ENCODE measurements at places on chromosomes 1 and 21.

GRCh38 chr1:68782890-68783289 lies 286.0 kb upstream of the DEPDC1 start:
- DNase-seq, result no peak

- DNase-seq, result no peak
These were observed 1.2 kb downstream of the GBP5 start for GRCh38 chr1:89271341-89272015.

DNA sequence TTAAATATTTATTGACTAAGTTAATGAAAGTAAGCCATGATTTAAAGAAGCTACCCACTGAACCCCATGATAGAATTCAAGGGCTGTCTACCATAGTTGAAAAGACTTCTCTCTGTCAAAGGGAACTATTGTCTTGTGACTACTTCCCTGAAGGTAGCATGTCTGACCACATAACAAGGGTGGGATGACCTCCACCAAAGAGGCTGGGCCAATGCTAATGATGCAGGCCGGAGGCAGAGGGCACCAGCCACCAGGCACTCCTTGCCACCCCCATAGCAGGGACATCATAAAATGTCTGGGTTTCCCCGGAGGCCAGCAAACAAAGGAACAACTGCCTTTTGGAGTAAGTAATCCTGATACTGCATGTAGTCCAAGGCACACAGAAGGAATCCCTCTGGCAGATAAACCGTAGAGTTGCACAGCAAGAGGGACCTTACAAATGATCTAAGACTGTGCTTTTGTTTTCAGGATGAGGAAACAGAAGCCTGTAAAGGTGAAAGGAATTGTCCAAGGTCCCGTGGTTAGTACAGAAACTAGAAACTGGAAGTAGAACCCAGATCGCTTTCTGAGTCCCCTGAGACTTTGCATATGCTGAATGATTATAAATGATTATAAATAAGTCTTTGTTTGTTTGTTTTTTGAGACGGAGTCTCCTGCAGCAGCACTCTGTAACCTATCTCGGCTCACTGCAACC lies 33.5 kb upstream of the ITPKB start:
- no peak for DNase-seq

DNA sequence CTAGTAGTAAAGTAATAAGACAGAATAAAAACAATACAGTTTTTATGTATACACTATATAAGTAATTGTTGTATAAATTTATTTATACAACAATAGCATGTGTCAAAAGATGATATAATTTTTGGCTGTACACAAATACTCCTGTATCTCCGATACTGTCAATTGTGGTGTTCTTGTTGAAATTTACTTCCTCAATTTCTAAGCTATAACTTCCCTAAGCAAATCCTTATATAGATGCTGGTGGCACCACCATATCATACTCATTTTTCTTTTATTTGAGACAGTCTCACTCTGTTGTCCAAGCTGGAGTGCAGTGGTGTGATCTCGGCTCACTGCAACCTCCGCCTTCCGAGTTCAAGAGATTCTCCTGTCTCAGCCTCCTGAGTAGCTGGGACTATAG lies 141.0 kb upstream of the HP1BP3 start:
- no peak for DNase-seq

DNA sequence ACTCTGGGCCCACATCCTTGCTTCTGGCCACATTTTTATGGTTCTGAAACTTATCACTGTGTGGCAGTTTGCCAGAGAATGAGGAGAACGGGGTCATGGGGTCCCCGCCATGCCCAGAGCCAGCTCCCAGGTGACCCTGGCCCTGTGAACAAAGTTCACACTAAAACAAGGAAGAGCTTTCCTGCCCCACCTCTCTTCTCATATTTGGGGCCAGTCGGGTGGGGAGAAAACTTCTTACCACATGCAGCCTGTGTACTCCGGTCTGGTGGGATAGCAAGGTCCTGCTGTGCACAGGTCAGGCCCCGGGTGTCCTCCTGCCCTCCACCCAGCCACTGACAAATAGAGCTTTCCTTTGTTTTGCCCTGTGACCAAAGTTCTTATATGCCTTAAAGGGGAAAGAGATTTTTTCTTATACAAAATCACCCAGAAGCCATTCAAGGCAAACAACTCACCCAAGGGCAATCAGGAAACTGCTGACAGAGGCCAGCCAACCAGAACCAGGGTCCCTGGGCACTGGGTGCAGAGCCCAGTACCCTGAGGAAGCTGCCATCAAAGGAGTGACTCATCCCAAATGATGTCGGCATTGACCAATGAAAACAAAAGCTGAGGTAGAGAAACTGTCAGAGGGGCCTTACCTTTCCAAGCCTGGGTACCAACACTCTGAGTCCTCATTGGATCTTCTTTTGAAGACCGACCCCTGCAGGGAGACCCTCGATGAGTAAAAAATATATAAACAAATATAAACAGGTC lies 53.6 kb downstream of the OLIG1 start:
- no peak for DNase-seq

- DNase-seq, result peak; percentile 63
These were observed 1.7 kb upstream of the KIF26B start for GRCh38 chr1:245153081-245153551.

GRCh38 chr1:71083271-71083670 lies 2.4 kb upstream of the ZRANB2 start:
- no peak for DNase-seq

DNA sequence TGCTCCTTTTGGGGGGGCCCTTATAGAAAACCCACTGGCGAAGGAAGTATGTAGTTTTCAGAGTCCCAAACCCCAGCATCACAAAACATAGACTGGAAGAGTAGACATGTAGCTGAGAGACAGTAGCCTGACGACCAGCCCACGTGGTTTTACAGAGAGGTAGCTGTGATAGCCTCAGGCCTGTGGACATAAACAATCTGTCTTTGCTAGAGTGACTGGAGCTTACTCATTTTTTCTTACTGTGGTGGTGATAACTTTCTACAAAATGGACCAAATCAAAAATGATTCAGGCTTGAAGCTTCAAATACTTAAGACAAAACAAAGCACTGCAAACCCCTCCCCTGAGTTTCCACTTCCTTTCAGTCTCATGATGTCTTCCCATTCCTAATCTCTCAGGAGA lies 497.0 kb downstream of the RWDD3 start:
- no peak for DNase-seq

DNA sequence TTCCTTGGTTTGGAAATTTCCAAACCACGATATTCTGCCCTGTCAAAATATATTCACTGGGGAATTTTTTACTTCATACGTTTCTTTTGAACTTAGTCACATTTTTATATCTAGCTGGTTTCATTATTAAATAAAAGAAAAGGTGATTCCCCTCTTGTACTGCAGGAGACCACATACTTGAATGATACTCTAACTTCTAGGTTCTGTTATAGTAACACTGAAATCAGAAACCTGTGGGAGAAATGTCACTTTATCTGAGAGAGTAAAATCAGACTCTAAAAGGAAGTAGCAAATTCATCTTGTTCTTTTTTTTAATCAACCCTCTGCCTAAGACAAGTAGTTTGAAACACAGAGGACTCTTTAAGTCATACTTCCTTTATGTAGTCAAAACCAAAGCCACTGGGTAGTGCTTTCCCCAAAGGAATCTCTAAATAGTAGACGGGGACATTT lies 34.4 kb downstream of the MRPL39 start:
- no peak for DNase-seq

DNA sequence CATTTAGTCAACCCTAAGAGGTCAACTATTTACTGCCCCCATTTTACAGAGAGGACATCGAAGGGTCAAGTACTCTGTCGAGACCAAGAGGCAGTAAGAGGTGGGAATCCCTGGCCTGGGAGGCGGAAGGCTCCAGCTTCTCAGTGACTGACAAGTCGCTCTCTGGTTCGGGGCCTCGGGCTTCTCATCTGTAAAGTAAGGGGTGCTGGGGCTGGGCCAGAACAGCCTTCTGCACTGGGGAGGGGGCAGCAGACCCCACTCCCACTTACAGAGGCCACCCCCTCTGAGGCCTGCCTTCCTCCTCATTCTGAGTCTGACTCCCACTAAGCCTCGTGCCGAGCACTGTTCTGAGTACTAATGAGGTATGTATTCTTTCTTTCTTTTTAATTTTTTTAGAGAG lies 17.0 kb upstream of the IFNLR1 start:
- DNase-seq, result no peak

DNA sequence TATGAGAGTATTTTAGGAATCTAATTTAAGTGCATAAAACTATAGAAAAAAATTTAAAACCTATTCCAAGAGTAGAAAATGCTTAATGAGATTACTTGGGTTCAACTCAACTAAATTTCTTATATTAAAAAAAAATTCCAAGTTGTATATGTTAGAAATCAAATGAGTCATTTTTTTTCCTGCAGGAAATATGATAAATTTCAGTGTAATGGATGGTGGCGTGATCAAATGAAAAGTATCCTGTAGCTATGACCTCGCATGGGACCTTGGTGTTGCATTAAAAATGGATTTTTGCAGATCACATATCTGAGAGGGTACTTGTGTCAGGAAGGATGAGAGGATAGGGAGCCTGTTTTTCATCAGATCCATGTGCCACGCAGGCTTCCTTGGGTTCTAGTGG lies 17.9 kb downstream of the ATP5PO start:
- no peak for DNase-seq

- no peak for DNase-seq
These were observed 20.7 kb upstream of the RBM34 start for GRCh38 chr1:235181561-235182245.

GRCh38 chr1:205593967-205594366 lies 37.8 kb downstream of the ELK4 start:
- no peak for DNase-seq

GRCh38 chr1:205523261-205523890 lies 18.9 kb downstream of the CDK18 start:
- no peak for DNase-seq

Data from NCI-H1930 (cell line).